ENCODE measurements at places on chromosomes 3 and 15.

DNA sequence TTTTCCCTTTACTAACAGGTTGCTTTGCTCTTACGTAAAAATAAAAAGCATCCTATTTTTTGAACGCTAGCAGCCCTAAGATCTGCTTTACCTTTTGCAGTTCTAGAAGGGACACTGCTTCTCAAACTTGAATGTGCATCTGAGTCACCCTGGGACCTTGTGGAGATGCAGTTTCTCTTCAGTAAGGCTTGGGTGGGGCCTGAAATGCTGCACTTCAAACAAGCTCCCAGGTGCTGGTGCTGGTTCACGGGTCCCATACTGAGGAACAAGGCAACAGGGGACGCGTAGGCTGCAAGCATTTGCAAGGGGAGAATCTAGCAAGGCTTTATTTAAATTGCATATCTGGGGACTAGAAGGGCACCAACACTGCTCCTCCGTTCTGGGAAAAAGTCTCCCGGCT lies 30.0 kb downstream of the MB21D2 start:
- no peak for DNase-seq

- DNase-seq: no peak
Observed at GRCh38 chr3:170359178-170359704, 1.7 kb downstream of the SKIL start.

DNA sequence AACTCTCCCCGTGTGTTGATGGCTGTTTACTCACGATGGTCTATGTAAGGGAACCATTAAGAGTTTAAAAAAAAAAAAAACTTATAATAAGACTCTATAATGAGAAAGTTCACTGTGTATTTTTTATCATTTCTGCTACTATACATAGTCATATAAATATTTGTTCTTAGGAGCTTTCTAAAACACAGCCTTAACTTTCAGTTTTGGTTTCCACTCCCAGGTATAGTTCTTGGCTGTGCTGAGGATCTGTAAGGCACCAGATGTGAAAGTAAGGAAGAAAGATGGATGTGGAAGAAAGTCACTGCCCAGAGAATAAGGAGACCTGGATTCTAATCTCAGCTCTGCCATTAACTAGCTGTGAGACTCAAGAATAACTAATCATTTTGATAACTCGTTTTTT lies 101.9 kb upstream of the THBS1 start:
- DNase-seq: no peak

DNA sequence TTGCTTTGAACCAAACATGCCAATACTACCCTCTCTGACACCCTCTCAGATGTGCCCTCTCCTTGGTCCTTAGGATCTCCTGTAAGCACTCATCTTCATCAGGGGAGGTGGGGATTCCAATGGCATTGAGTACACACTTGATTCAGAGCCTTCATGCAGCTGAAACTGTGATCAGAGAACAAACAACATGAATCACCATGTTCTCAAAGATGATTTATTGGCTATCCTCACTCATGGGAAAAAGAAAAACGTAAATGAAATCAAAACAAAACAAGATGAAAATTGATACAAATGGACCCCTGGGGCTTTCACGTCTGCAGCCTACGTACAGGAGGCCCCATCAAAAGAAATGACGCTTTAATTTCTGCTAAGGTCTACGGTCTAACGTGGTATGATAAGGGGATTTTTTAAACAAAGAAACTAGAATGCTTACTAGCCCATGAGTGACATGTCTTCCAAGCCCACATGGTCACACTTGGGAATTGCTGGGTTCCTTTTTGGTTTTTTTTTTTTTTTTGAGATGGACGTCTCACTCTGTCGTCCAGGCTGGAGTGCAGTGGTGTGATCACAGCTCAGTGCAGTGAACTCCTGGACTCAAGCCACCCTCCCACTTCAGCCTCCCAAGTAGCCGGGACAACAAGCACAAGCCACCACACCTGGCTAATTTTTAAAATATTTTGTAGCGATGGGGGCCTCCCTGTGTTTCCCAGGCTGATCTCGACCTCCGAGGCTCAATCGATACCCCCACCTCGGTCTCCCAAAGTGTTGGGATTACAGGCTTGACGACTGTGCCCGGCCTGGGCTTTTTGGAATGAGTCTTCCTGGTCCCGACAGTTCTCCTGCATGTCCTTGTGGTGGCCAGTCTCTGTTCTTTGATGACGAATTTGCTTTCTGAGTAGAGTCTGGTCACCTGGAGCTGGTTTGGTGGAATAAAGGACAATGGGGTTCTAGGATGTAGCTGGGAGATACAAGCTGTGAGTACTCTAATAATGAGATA lies 202.6 kb downstream of the XXYLT1 start:
- DNase-seq: no peak

- no peak for DNase-seq
Observed at GRCh38 chr15:74434263-74435136, 742 bp upstream of the SEMA7A start.
